Right renal pelvis (tissue), 4 donors: ENCODE measurements at places on chromosomes 5 and 9. TPM values are rescaled to one million over a fixed set of nuclear protein-coding genes. Genes with fewer than 3 reads are reported as not detected.

GRCh38 chr5:144453753-144454152 is 283.1 kb downstream of the KCTD16 start:
- no peak for DNase-seq

DNA sequence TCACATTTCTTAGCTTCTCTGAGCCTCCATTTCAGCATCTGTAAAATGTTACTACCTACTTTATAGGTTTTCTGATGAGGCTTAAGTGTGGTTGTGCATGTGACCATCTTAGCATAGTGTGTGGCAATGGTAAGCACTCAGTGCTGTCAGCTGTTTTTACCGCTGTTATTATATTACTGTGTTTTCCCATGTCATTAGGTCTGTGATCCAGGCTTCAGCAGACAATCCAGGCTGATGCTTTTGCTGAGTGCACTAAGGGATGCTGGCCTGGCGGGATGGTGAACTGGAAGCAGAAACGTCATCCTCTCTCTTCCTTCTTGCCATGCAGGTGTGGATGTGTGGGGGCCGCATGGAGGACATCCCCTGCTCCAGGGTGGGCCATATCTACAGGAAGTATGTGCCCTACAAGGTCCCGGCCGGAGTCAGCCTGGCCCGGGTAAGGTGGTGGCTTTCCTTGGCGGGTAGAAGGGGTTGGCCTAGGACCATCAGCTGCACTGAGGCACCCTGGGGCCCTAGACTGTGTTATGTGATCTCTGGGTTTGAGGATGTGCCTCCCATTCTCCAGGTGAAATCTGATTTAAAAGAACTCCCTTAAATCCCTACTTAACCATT is 41.9 kb upstream of the SAP30L start:
- no peak for DNase-seq

DNA sequence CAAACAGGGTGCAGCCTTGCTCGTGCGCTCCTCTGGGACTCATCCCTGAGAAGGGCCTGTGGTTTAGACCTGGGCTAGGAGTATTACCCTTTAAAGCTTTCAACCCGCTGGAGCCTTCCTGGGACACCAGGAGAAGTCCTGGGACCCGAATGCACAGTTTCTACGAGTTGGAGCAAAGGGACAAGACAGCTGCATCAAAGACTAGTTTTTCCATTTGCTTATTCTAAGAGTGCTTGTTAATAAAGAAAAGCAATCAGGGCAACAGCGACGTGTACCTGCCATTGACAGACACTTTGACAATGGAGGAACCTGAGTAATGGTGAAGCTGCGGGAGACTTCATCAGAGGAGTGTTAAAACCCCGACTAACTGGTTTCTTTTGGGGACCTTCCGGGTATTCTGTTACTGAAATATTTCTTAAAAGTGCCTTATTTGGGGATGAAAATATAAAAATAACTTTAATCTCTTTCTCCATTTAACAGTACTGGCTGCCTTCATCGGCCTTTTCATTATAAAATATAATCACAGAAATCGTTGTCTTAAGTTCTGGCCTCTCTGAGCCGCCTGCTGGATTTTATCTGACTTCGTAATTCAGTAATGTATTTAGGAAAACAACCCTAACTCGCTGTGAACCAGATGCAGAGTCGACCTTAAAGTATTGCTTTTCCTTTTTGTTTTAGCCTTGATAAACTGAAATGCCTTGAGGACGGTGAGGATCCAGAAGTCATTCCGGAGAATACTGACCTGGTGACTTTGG is 732 bp downstream of the SNAPC3 start:
- DNase-seq, result no peak

DNA sequence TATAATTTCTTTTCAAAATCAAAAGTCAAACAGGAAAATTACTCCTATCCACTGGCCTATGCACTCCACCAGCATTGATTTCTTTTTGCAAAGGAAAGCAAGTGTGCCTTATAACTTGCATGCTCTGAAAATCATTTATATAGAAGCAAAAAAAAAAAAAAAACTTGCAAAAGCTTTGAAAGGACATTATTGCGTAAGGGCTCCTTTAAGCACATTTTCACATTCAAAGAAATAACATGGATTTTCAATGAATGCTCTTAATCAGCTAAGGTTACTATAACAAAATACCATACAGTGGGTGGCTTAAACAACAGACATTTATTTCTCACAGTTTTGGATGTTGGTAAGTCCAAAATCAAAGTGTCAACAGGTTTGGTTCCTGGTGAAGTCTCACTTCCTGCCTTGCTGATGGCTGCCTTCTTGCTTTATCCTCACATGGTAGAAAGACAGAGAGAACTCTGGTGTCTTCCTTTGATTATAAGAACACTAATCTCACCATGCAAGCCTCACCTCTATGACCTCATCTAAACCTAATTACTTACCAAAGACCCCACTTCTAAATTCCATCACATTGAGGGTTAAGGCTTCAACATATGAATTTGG is 755.2 kb upstream of the CDH10 start:
- DNase-seq, result no peak

- DNase-seq, result no peak
These were observed 28.1 kb downstream of the FRMPD1 start for GRCh38 chr9:37678789-37679273.

DNA sequence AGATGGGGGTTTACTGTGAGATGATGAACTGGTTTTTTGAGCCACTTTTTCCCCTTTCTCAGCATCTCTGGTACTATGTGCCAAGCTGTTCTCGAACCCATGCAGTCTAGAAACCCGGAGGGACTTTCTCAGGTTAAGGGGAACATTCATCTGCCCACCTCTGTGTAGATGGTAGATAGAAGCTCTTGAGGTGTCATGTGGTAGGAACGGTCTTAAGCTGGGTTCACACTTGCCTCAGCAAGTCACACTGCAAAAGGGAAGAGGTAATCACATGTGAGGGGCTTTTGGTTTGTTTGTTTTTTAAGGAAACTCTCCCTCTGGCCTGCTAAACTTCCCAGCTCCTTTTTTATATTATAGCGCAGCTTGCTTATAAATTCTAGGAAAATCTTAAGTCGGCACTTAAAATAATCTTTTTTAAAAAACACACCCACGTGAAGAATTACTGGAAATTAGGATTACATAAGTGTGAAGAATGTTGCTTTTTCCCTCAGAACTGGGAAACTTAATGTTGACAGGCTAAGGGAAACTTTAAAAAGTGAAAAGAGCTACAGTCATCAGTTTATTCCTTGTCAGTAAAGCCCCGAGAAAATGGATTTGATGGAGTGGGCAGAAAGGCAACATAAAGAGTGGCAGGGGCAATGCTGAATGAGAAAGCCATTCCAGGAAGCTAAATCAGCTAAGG is 430.3 kb downstream of the ARHGEF28 start:
- DNase-seq, result no peak

The MATR3 gene
- 777 TPM for polyA plus RNA-seq

The FLT4 gene
- 32.7 TPM for polyA plus RNA-seq

The BHMT gene
- 318 TPM for polyA plus RNA-seq
